Progenitor cell of endocrine pancreas (in vitro differentiated cells): ENCODE measurements at places on chromosomes 4 and X. TPM values are rescaled to one million over a fixed set of nuclear protein-coding genes. Genes with fewer than 3 reads are reported as not detected.

GRCh38 chr4:110635163-110635865 lies 12.4 kb upstream of the PITX2 start:
- DNase-seq = no peak

DNA sequence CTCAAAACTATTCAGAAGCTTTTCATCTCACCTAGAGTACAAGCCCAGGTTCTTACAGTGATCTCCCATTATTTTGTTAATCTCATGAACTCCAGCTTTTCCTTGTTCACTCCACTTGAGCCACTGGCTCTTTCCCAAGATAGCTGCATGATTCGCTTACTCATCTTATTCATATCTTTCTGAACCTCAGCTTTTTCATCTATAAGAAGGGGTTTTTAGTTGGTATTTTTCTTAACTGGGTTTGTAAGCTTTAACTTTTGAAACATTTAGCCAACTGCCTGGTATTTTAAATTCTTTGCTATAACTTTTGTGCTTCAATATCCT lies 24.0 kb downstream of the GIMD1 start:
- no peak for DNase-seq

GRCh38 chrX:10415306-10416001 lies 204.9 kb downstream of the MID1 start:
- DNase-seq = no peak

DNA sequence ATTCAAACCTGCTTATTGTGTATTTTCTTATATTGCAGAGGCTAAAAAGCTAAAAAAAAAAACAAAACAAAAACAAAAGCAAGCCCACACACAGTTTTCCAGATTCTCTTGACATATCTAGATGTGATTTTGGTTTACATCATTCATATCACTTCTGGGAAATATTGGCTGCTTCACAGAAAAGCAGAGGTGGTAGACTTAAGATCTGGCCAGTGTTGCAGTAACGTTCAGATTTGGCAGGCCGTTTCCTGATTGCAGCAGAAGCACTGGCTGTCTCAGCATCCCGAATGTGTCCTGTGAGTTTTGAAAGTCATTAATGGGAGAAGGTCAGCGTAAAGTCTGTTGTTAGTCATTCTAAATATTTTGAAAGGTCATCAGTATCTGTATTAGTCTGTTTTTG lies 2062.0 kb downstream of the ARAP2 start:
- no peak for DNase-seq

DNA sequence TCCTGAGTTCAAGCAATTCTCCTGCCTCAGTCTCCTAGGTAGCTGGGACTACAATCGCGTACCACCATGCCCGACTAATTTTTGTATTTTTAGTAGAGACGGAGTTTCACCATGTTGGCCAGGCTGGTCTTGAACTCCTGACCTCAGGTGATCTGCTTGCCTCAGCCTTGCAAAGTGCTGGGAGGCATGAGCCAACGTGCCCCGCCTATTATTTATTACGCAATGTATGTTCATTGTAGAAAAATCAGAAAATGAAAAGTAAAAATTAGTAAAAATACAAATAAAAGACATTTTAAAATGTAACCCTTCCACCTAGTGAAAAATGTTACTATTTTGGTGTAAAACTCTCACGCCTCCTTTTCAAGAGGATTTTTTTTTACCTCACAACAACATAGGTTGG lies 14.2 kb downstream of the F8A1 start:
- DNase-seq = no peak

- DNase-seq = no peak
Measured at GRCh38 chr4:185201977-185202962, 1.5 kb downstream of the CFAP97 start.

DNA sequence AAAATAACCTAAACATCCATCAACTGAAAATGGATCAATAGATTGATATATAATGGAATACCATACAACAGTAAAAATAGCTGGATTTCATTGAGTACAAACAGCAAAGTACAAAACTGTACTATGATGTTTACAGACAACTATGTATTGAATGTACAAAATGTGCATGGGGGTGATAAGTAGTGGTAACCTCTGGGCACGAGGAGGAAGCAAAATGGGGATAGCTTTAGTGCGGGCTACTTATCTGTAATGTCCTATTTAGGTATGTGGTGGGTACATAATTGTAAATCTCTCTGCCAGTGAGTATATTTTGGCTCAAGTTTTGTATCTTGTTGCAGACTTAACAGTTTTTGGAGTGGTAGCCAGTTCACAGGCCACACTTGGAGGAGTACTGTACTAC lies 123.6 kb downstream of the STAG2 start:
- no peak for DNase-seq

The MAGEE2 gene
- total RNA-seq = not detected in 2 replicates

The EFHC2 gene
- total RNA-seq = 1.4 and 1.8 TPM in 2 replicates

The SASH3 gene
- total RNA-seq = not detected in 2 replicates
